ENCODE measurements at places on chromosomes 11 and 22. TPM values are rescaled to one million over a fixed set of nuclear protein-coding genes. Genes with fewer than 3 reads are reported as not detected.

Gene SPINDOC
- total RNA-seq: 61.5 TPM

Gene SHANK3
- 6.8 TPM for total RNA-seq

Gene FAM227A
- 1.2 TPM for total RNA-seq

Gene GLYATL1
- not detected for total RNA-seq

GRCh38 chr11:15886866-15887265 is 469.5 kb downstream of the SOX6 start:
- H3K4me1 ChIP-seq: no peaks in the 10 kb centered on the region
- DNase-seq: no peak
- no peak overlapping the region for H3K4me3 ChIP-seq
- no peaks in the 10 kb centered on the region for H3K36me3 ChIP-seq

DNA sequence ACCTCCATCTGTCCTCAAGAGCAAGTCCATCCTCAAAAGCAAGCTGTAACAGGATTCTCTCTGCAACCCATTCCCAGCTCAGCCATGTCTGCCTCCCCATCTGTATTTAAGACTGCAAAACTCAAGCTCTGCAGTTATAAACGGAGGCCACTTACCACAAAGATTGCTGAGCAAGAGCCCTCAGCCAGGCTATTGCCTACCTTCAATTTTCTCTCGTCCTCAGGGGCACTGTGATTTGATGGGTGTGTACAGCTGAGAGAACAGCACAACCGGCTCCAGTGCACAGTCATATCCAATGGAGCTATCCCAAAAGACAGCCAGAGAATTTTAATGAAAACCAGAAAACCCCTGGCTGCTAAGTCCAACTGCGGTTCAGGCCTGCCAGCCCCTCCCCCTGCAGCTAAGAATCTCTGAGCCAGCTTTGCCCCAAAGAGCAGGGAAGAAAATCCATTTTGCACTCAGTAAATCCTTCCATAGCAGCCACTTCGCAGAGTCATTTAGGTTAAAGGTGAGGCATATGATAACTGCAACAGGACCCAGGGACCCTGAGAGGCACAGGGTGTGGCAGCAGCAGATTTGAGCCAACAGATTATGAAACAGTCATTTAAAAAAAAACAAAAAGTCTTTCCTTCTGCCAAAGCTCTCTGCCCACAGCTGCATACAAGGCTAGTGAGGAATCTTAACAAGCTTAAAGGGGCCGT is 37.6 kb downstream of the RAB30 start:
- H3K4me3 ChIP-seq: peak overlapping the region; percentile 26
- H3K4me1 ChIP-seq: peaks cover 21% of the 10 kb centered on the region
- H3K36me3 ChIP-seq: no peaks in the 10 kb centered on the region
- DNase-seq: peak; percentile 73
- H3K27me3 ChIP-seq: no peaks in the 10 kb centered on the region

DNA sequence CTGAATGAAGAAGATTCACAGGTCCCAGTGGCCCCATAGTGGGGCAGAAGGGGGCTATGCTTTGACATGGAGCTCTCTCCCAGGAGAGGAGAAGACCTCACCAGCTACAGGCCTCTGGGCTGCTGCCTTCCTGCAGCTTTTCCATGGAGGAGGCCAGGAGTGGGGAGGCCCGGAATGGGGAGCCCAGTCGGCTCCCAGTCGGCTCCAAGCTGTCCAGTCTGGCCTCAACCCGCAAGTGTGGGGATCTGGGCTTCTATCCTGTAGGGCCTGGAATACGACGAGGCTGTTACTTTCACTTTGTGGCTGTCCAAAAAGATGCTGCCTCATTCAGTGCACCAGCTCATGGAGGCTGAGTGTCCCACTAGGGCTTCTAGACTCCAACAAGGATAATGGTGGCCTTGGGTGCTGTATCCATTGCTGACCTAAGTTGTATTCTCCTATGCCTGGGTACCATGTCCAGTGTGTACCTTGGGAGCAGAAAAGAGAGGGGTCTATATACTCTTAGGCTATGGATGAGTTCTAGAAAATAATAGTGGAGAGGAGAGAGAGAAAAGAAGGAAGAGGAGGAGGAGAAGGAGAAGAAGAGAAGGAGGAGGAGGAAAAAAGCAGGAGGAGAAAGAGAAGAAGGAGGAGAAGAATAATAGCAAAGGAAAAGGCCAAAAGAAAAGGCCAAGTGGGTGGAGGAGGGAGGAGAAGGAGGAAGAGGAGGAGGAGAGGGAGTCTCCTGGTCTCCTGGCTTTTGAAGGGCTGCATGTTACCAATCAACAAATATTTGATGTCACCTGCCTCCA is 1.1 kb downstream of the MYO18B start:
- no peak overlapping the region for H3K4me3 ChIP-seq
- no peaks in the 10 kb centered on the region for H3K36me3 ChIP-seq
- H3K4me1 ChIP-seq: no peaks in the 10 kb centered on the region
- H3K27me3 ChIP-seq: no peaks in the 10 kb centered on the region

GRCh38 chr22:41780746-41781505 is 19.6 kb upstream of the CCDC134 start:
- no peak overlapping the region for H3K4me3 ChIP-seq
- no peaks in the 10 kb centered on the region for H3K27me3 ChIP-seq
- no peak for DNase-seq
- no peaks in the 10 kb centered on the region for H3K4me1 ChIP-seq
- no peaks in the 10 kb centered on the region for H3K36me3 ChIP-seq

DNA sequence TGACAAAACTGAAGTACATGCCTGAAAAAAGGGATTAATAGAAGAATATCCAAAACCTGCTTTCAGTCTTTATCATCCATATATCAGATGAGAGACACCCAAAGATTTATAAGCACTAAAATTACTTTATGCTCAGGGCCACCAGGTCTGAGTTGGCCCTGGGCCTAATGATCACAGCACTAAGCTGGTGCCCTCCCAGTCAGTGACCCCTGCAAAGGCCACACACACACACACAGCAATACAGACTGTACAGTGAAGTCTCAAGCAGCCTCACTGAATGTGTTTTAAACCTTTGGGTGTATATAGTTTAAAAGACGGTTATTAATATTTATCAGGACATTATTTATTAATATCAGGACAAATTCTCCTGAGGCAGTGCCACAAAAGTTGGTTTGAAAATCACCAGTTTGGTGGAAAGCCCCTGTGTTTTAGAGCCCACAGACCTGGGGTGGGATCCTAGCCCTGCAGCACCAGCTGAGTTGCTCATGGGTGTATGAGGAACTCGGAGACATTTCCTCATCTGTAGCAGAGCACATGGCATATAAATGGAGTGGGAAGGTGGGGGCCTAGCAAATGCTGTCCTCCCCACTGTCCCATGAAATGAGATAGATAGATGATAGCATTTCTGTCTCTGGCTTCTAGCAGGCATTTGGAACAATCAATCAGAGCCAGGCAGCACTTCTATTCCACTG is 48.4 kb upstream of the HORMAD2 start:
- H3K27me3 ChIP-seq: no peaks in the 10 kb centered on the region
- H3K27ac ChIP-seq: no peak overlapping the region
- DNase-seq: no peak
- H3K4me1 ChIP-seq: peaks cover 9% of the 10 kb centered on the region
- H3K36me3 ChIP-seq: no peaks in the 10 kb centered on the region

GRCh38 chr11:5531053-5531831 is 14.7 kb upstream of the UBQLNL start:
- no peaks in the 10 kb centered on the region for H3K36me3 ChIP-seq
- no peak overlapping the region for H3K27ac ChIP-seq
- no peak overlapping the region for H3K4me3 ChIP-seq
- H3K4me1 ChIP-seq: no peaks in the 10 kb centered on the region

GRCh38 chr11:65375012-65375411 is 7.4 kb downstream of the SLC25A45 start:
- no peak overlapping the region for H3K4me3 ChIP-seq
- no peak overlapping the region for H3K27ac ChIP-seq
- no peaks in the 10 kb centered on the region for H3K27me3 ChIP-seq
- H3K36me3 ChIP-seq: no peaks in the 10 kb centered on the region

DNA sequence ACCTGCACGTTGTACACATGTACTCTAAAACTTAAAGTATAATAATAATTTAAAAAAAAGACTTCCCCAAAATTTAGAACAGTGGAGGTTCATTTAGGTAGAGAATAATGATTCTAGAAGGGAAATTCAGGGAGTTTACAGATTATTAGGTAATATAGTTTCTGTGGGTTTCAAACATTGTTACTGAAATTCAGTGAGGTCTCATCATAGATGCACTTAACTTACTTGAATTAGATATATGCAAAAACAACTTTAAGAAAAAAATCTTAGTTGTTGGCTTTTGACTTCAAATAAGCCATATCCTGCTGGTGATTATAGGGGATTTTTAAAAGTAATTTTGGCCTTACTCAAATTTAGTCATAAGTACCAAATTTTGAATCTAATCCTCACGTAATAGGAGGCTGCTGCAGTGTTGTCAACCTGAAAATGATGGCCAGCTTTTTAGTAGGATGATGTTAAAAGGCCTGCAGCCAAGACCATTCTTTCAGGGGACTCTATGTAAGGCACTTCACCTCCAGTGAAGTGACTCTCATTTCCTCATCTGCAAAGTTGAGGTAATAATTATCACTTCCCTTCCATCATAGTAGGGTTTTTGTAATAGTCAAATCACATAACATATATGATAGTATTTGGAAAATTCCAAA is 42.5 kb upstream of the KCNA4 start:
- no peaks in the 10 kb centered on the region for H3K36me3 ChIP-seq
- H3K27ac ChIP-seq: no peak overlapping the region
- H3K4me3 ChIP-seq: no peak overlapping the region
- H3K4me1 ChIP-seq: no peaks in the 10 kb centered on the region
